ENCODE measurements at places on chromosomes 16 and 17.

DNA sequence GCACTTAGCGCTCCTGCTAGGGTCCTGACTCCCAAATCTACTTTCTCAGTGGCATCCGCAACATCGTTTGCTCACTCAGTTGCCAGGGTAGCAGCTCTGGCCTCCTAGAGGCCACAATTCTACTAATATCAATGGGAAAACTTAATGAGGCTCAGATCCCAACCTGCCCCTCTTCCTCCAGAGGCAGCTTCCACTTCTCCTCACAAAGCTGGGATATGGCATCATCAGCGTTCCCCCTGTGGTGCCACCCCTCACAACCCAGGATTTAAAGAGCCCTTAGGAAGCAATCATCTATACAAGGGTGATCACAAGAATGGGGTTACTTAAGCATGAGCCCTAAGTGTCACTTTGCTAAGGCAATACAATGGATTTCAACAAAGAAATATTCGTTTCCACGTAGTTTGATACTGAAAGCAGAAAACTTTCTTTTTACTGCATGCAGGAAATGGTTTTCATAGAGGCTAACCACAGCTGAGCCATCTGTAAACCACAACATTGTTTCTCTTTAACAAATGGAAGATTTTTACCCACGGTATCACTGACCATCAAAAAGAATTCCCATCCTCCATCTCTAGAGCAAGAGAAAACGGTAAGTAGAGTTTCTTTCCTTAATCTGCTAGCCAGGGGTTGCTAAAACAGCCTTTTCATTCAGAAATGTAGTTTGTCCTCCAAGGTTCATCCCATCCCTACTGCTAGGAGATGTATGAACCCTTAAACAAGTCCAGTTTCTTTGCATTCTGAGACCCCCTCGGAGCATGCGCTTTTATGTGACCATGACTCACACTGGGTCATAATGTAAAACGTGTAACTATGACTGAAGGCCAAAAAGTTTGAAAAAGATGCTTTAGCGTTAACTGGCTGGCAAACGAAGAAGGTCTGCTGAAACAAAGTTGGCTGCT lies 68.3 kb upstream of the BCAR1 start:
- DNase-seq, result no peak

- no peak for DNase-seq
Measured at GRCh38 chr17:63623786-63624530, 1.7 kb downstream of the MAP3K3 start.

- DNase-seq, result no peak
Measured at GRCh38 chr16:73483076-73483791, 435.3 kb upstream of the ZFHX3 start.

GRCh38 chr16:57630931-57631845 lies 2.8 kb downstream of the ADGRG1 start:
- no peak for DNase-seq
